Activated CD4-positive, CD25-positive, alpha-beta regulatory T cell treated with anti-CD3 and anti-CD28 coated beads, Interleukin-2, amount 50 U/mL, for 16 hours (primary cell): ENCODE measurements at places on chromosomes 13 and 19.

GRCh38 chr13:32234914-32235313 is 80.2 kb downstream of the ZAR1L start:
- no peak for DNase-seq

GRCh38 chr13:48121733-48122132 is 26.8 kb upstream of the MED4 start:
- no peak for DNase-seq

DNA sequence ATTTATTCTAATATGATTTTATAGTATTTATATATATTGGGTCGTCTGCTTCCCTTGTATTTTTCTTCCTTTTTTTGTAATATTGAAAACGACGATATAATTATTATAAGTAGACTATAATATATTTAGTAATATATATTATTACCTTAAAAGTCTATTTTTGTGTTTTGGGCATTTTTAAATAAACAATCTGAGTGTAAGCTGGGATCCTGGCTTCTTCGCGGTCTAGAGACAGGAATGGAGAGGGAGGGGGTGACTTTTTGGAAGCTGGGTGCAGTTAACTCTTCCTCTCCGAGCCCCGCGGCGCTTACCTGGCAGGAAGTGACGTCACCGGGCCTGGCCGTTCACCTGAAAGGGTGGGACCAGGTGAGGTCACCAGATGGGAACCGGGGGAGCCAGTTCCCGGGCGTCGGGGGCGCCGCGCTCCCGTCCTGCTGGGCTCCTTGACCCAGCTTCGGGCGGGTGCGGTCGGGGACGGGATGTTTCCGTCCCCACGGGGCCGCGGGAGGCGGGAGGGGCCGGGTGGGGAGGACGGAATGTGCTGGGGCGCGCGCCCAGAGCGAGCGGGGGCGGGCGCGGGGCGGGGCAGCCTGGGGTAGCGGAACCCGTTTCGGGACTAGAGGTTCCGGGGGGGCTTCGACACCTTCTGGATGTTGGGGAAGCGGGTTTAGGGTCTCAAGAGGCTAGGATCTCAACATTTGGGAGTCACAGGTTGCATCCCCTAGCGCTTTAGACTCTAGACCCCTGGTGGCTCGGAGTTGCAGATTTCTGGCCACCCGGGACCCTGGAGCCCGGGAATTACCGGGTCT is 2.8 kb downstream of the ZFP36 start:
- DNase-seq = peak; percentile 73

DNA sequence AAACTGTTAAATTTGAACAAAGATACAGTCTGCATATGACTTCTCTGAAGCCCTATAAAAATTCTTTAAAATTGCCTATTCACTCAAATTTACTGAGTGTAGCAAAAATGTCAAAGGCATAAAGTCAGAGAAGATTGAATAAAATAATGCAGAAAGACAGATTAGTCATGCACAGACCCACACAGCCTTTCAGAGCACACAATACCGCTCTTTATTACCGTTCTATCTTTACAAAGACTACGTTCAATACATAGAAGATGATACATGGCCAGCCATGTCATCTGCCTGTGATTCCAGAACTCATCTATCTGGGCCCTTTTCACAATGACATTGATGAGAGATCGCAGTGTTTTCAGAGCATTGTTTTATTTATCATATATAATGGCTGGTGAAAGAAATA is 107.2 kb downstream of the URI1 start:
- no peak for DNase-seq
